Stimulated activated CD4-positive, alpha-beta T cell treated with anti-CD3 and anti-CD28 coated beads, Interleukin-1b, Interleukin-23, amount 100 ng/mL, for 1 hour (primary cell): ENCODE measurements at places on chromosomes 4 and X.
A peak's percentile ranks its signal among the peaks of the same experiment; 100 is the strongest.

GRCh38 chr4:80540785-80541469 is 205.4 kb downstream of the CFAP299 start:
- DNase-seq, result no peak

DNA sequence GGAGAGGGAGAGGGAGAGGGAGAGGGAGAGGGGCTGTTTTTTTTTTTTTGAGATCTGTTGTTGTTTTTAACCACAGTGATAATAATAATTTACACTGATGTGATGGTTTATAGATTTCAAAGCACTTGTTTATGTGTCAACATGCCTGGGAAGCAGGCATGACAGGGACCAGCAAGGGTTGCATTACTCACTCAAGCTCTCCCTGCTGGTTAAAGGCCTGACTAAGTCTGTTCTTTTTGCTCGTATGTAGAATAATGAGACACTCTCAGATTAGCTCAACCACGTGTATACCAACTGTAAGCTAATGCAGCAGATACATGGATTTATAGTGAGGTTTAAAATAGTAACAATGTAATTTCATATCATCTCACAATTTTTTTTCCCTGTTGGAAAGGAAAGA is 134.6 kb upstream of the BOD1L1 start:
- no peak for DNase-seq

DNA sequence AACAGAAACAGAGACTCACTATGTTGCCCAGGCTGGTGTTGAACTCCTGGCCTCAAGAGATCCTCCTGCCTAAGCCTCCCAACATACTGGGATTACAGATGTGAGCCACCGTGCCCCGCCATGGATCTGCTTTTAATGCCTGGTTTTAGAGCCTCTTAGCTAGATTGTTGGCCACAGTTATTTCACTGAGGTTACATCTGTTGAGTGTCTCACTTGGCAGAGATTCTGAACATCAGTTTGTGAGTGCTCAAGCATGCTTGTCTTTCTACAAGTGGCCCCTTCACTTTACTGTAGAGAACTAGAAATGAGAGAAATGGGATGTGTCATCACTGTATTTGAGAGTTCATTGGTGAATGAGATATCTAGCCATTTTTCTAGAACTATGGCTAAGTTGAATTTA is 218.5 kb downstream of the APBB2 start:
- no peak for DNase-seq

- DNase-seq, result no peak
Measured at GRCh38 chr4:142572071-142572470, 274.0 kb downstream of the INPP4B start.

GRCh38 chr4:169622566-169622965 is 2.2 kb downstream of the CLCN3 start:
- no peak for DNase-seq

DNA sequence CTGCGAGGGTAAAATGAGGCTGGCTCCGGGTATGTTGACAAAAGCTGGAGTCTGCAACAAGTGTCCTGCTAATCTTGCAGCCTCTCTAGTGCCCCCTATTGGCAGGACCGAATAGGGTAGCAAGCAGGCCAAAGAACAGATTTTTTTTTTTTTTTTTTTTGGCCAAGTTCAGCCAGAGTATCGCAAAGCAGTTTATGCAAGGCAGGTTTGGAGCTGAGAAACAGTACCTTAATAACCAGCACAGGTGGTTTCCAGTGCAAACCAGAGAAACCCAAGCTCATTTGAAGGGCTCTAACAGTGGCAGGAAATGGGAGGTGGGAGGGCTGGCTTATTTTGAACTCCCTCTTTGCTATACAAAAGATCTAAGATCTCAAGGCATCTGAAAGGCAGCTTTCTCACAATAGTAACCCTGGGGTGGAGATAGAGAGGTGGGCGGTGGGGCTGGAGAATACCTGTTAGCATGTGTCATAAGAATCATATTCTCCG is 38.2 kb upstream of the OCIAD2 start:
- peak; percentile 2 for DNase-seq

- DNase-seq, result no peak
Measured at GRCh38 chr4:160180211-160180610, 1077.3 kb downstream of the RAPGEF2 start.

DNA sequence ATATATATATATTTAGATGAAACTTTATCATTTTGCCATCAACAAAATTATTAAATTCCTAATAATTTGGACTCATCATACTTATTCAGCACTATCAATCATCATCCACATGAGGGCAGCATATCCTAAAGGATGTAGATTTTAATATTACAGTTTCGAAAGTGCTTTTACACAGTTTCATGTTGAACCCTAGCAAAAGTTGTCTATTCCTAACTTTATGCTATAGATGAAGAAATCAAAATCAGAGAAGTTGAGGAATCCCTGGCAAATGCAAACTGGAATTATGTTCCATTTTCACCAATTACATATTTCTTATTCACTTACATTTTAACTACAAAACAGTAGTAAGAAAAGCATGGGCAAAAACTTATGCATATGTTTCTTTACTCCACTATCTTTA is 36.6 kb upstream of the UGT2A1 start:
- DNase-seq, result no peak
